Activated CD4-positive, alpha-beta T cell treated with anti-CD3 and anti-CD28 coated beads, Interleukin-2, Interleukin-6, amounts not matched to agents 100 ng/mL and 50 ng/mL, durations not matched to agents 16 hours and 8 hours (primary cell): ENCODE measurements at places on chromosomes 11 and 22.

GRCh38 chr22:39361496-39361895 lies 11.7 kb downstream of the SYNGR1 start:
- no peak for DNase-seq

DNA sequence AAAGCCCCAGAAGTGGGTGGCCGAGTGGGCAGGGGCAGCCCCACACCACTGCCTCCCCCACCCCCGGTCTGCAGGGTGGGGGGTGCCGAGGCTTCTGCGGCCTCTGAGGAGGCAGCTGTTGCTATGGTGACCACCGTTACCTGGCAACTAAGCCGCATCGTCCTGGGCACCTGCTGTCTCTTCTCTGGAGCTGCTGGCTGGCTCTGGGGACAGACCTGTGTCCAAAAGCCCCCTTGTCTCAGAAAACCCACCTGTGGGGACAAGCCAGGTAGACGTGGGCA lies 79.9 kb upstream of the PRR5 start:
- DNase-seq = no peak

DNA sequence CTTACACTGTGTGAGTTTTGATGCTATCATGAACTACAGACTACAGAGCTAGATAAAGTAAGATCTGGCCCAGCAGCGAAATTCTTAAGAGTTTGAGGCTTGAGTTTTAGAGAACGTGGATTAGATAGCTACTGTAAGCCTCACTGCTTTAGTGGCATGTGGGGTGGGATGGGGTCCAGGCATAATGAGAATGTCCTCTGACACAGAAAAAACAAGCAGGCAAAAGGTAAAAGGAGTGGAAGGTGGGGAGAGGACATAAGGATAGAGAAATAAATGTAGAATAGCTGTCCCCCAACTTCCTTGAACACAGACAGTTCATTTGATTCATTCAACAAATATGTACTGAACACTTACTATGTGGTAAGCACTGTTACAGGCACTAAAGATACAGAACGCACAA lies 324.5 kb upstream of the PITPNB start:
- DNase-seq = no peak

DNA sequence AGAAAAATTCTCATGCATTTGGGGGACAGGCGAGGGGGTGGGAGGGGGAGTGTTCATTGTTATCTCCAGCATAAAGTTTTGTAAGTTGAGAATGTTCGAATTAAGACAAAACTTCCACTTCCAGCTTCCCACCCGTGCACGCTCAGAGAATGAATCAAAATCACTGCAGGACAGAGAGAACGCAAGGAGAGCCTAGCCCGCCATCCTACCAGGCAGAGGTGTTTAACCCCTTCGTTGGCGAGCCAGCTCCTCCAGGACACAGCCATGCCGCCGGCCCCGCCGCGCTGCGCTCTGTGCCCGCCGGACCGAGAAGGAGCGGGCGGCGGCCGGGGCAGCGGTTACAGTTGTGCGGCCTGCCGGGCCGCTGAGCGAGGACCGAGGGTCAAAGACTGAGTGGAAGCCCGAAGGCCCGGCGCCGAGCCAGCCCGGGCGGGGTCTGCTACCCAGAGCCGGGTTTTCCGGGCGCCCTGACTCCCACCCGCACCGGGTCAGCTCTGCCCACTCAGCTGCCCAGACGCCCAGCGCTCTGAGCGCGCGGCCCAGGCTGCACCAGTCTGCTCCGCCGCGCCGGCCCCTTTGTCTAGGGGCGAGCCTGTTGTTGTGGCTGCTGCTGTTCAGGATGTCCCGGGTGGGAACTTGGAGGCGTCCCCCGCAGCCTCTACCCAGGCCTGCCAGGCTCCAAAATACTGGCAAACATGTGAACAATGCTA lies at the start of gene NOX4:
TSS of gene NOX4 (minus strand) at position 395 of the 710 bp plus-strand sequence. CDS start at position 266, 129 bp downstream.
- no peak for DNase-seq

GRCh38 chr11:58004664-58005063 lies 19.0 kb upstream of the OR9Q1 start:
- no peak for DNase-seq

- DNase-seq = no peak
Measured at GRCh38 chr11:1842149-1843097, 3.6 kb downstream of the TNNI2 start.

DNA sequence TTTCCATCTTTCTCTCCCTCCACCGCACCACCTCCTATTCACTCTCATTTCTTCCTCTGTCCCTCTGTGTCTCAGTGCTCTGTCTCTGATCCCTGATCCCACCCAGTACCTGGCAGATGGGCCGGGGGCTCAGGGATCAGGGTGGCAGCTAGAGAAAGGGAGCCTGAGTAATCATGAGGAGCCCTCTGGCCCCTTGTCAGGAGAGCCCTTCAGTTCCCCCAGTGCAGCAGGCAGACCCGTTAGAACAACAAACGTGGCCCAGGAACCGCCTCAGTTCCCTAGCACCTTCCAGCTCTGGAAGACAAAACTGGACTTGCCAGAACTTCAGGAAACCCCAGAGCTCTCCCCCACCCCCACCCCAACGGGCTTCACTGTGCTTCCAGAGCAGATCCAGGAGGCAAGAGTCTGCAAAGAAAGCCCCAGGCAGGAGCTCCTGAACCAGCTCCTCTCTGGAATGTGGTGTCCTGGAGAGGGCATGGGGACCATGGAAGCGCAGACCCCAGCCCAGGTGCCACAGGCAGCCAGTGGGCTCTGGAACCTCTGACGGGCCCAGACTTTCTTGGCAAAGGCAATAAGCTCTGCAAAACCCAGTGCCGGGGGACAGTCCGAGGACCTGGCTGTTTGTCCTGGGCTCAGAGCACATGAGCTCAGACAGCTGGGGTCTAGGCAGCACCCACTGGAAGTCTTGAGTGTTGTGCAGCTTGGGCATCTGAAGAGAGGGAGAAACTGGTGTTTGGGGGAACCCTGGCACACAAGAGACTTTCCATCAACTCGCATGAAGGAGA lies 43.2 kb downstream of the LMO1 start:
- DNase-seq = no peak
